ENCODE measurements at places on chromosomes 3 and 15.

GRCh38 chr3:195708061-195708460, 12.7 kb upstream of the MUC20 start:
- DNase-seq, result no peak

- no peak for DNase-seq
These were observed 869 bp upstream of the TSC22D2 start for GRCh38 chr3:150407051-150407807.

GRCh38 chr3:12479919-12480427, 4.3 kb upstream of the TSEN2 start:
- peak; percentile 7 for DNase-seq

DNA sequence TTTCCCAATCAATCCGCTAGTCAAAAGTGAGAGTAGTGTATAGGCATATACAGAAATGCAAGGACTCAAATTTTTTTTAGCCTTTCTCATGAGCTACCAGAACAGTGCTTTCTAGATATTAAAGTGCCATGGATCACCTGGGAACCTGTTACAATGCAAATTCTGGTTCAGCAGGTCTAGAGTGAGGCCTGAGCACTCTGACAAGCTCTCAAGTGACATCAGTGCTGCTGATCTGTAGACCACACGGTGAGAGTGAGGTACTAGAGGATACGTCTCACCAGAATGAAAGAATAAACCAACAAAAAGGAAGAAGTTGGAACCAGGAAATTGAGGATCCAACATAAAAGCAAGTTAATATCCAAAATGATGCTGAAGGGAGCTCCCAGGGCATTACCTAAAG, 16.0 kb upstream of the PLA2G4D start:
- no peak for DNase-seq

GRCh38 chr3:8503871-8504610, 2.4 kb downstream of the LMCD1 start:
- DNase-seq, result no peak
